Fibroblast of skin of left quadriceps (primary cell): ENCODE measurements at places on chromosomes 13 and 19.

- peak; percentile 24 for DNase-seq
Measured at GRCh38 chr13:101018720-101019119, 344.1 kb upstream of the TMTC4 start.

DNA sequence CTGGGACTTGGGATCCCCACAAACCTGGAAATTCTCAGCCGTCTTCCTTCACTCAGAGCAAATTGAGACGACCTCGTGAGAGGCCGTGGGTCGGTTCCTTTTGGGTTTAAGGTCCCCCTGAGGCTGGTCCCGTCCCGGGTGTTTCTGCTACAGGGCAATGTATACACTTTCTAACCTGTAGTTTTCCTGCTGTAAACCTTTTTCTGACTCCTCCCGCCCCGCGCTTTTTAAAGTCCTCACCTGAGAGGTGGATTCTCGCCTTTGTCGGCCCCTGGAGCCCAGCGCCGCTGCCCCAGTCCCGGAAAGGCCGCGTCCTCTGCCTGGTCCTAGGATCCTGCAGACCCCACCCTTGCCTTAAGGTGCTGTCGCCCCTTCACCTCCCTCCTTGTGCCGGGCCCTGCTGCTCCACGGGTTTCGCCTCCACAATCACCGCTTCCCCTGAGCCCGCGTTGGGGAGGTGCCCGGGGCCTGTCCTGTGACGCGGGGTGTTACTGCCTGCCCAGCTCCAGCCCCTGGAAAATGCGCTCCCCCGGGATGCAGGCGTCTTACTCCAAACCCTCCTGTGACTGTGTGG, 391 bp downstream of the ZNF761 start:
- no peak for DNase-seq

GRCh38 chr19:18226956-18227780, 930 bp upstream of the PDE4C start:
- DNase-seq: no peak

GRCh38 chr13:28707629-28708427, 10.9 kb downstream of the SLC46A3 start:
- DNase-seq: peak; percentile 93

DNA sequence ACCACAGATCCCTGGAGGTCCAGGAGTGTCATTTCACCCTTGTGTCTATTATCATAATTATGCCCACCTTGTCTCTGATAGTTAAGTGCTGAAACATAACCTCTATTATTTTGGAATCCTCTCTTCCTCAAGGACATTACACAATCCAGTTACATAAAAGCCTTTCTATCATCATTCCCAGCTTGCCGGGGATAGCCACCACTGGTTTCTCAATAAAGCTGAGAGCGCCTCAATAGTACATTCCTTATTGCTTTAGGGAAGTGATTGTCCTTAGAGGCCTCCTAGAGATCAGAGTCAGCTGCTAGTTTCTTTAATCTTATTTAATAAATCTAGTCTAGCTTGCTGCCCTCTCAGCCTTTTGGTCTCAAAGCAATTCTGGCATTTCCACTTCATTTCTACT, 490.0 kb upstream of the ATXN8OS start:
- DNase-seq: no peak

DNA sequence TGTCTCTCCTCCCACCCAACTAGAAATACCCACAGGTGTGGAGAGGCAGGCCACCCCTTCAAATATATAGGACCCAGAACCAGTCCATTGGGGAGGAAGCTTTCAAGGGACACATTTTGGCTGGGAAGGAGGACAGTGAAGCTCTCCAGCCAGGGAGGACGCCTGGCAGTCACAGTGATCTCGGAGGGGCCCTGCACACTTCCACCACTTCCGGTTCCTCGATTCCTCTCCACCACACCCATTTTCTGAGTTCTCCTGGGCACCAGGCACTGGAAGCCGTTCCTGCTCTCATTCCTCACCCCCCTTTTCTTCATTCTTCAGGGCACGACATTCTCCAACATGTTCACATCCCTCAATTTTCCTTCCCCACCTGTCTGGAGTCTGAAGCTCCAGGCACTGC, 30.4 kb upstream of the CEACAM21 start:
- DNase-seq: no peak

GRCh38 chr19:2112516-2113320, 16.0 kb downstream of the IZUMO4 start:
- DNase-seq: no peak

DNA sequence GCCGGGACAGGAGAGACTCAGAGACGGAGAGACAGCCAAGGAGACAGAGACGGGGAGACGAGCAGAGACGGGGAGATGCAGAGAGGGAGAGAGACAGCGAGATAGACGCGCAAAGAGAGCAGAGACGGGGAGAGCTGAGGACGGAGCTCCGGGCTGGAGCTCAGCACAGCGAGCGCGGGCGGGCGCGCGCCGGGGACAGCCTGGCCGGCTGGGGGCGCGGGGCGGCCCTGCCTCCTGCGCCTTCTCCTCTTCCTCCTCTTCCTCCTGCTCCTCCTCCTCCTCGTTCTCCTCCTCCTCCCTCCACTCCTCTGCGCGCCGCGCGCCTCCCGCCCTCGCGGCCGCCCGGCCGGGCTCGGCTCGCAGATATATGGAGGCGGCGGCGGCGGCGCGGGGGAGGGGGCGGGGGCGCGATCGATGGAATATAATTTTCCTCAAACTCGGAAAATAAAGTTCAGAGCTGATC, at the start of gene ERFL:
ERFL (minus strand) TSS at position 229 of the 463 bp plus-strand sequence. CDS start 15,530 bp downstream, outside the sequence.
- DNase-seq: no peak

GRCh38 chr13:110301083-110301482, 5.9 kb downstream of the COL4A1 start:
- no peak for DNase-seq

GRCh38 chr13:46565808-46566750, 13.1 kb downstream of the LRCH1 start:
- no peak for DNase-seq

GRCh38 chr13:75443356-75443958, 38.5 kb downstream of the TBC1D4 start:
- no peak for DNase-seq

GRCh38 chr19:33400856-33401682, 27.6 kb downstream of the CEBPG start:
- no peak for DNase-seq

DNA sequence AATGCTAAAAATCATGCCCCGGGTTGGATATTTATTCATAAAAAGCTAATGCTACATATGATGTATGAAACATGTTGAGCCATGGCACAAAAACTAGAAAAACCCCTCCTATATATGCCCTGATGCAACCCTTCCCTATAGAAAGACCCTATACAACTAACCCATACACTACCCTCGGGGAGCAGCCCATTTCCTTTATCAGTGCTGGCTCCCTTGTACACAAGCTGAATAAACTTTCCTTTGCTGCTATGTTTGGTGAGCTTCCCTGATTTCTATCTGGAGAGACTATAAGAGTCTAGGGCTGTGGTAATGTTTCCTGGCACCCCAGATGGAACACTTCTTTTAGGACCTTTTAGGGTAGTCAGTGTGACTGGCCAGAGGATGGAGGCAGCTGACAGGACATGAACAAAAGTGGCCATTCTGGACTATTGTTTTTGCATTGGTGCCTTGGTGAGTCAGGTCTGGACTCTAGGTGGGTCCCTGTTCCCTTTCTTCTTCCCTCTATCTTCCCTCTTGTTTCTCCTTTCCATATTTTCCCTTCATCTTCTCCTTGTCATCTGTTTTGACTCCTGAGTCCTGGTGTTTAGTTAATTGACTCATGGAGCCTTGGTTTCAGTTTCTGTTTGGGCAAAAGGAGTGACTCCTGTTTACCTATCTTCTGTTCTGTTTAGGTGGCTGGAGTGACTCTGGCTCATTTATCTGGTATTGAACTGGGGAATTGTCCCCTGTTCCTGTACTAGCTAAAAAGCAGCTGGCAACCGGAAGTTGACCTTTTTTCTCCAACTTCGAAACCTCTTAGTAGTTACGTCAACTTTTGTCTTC, 1321.8 kb upstream of the PCDH9 start:
- no peak for DNase-seq

DNA sequence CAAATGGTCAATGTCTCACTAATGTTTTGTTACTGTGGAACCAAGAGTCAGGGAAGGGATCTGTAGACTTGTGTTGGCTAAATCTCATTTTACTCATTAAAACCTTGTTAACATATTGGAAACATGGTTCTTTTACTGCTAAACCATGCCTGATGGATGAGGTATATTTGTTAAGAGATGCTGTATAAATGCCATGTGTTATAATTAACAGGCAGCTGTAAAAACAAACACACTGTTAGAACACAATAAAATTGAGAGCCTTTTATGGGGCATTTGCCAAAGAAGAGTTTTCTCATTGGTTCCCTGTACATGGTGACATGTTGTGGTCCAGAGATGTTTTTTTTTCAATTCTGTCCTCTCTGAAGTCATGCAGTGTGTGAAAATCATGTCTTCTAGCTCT, 121.9 kb downstream of the ESD start:
- DNase-seq: peak; percentile 56

DNA sequence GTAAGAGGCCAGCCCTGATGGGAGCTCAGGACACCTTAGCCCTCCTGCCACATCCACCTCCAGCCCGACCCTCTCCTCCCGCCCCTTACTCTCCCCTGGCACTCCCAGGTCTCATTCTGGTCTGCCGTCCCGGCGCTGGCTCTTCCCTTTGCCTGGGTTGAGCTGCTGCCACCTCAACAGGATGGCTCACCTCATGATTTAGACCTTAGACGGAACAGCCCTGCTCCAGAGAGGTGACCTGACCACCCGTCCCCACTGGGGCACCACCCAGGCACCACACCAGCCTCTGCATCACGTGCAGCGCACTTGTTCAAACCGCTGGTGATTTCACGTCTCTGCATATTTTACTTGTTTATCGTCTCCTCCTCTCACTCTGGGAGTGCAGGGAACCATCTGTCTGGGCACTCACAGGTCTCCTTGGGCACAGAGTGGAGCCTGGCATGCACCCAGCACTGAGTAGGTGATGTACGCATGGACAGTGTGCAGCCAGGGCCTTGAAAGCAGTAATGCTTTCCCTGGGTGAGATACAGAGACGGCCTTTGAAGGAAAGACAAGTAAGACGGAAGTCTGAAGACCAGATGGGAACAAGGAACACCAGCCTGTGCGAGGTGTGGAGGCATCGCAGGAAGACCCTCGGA, 183.1 kb downstream of the KATNAL1 start:
- no peak for DNase-seq

GRCh38 chr13:41284512-41285288, 21.3 kb upstream of the MTRF1 start:
- peak; percentile 27 for DNase-seq

- DNase-seq: no peak
Measured at GRCh38 chr19:42532891-42533290, 4.6 kb upstream of the CEACAM1 start.

GRCh38 chr19:30330266-30330665, 41.9 kb upstream of the ZNF536 start:
- no peak for DNase-seq

- no peak for DNase-seq
Measured at GRCh38 chr13:105395041-105395440, 1140.4 kb downstream of the EFNB2 start.

- no peak for DNase-seq
Measured at GRCh38 chr13:50012396-50013169, 2.7 kb upstream of the KCNRG start.

DNA sequence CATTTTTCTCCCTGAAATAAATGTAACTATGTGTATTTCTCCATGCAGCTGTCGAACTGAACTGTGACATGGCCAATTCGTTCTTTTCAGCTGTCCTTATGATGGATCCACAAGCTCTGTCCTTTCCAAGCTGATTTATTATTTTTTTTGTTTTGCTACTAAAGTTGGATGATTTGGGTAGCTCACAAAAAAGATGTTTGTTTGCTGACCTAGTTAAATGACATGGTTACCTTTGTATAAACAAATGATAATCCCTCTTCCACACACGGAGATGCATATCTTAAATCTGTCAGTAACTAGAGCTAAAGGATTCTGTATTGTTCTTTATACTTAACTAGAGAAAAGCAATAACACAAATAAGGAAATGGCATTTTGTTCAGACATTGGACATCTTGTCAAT, 884.3 kb upstream of the PCDH20 start:
- DNase-seq: no peak

GRCh38 chr13:92354583-92354982, 872.0 kb upstream of the GPC6 start:
- DNase-seq: no peak

GRCh38 chr19:848386-848921, 3.6 kb upstream of the ELANE start:
- no peak for DNase-seq

DNA sequence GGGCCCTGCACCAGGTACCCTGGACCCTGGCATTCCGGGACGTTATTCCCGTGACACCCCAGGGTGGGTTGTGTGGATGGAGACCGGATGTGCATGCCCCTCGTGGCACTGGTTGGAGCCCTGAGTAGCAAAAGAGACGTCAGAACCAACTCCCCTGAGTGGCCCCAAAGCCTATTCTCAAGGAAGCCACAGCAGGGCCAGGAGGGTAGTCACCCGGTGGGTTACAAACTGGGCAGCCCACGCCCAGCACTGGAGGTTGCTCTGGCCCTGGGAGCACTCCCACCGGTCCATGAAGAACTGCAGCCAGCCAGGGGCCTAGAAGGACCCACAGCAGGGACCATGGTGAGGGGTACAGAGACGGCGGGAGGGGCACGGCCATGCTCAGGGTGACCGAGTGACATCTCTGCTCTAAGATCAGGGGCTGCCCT, 7.5 kb downstream of the KLF16 start:
- no peak for DNase-seq

DNA sequence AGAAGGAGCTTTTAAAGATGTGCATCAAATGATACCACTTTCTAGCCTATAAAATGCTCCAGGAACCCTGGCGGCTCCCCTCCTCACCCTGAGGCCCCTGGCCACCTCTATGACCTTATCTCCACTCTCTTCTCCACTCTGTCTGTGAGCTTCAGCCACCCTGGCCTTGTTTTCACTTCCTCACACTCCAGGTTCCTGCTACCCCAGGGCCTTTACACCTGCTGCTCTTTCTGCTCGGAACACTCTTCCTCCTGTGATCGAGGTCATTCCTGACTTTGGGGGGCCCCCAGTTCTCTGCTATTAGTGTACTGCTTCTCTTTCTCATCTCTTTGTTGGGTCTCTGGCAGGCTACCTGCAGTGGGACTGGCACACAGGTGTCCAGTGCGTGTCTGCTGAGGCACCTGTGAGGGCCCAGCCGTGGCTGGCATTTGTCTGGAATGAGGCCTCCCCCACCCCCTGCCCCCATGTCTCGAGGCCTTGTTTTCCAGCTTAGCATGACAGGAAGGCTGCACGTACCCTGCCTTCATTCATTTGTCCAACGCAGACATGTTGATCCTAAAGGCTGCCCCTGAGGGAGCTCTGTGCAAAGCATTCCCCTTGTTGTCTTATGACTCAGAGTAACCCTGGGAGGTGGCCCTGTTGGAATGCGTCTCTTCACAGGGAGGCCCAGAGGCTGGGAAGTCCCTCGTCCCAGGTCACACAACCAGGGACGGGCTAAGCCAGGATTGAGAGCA, 2.3 kb downstream of the DDA1 start:
- DNase-seq: no peak
